Renal cortex interstitium (tissue), 15 donors: ENCODE measurements at places on chromosomes 2 and 18.
A peak's percentile ranks its signal among the peaks of the same experiment; 100 is the strongest.

DNA sequence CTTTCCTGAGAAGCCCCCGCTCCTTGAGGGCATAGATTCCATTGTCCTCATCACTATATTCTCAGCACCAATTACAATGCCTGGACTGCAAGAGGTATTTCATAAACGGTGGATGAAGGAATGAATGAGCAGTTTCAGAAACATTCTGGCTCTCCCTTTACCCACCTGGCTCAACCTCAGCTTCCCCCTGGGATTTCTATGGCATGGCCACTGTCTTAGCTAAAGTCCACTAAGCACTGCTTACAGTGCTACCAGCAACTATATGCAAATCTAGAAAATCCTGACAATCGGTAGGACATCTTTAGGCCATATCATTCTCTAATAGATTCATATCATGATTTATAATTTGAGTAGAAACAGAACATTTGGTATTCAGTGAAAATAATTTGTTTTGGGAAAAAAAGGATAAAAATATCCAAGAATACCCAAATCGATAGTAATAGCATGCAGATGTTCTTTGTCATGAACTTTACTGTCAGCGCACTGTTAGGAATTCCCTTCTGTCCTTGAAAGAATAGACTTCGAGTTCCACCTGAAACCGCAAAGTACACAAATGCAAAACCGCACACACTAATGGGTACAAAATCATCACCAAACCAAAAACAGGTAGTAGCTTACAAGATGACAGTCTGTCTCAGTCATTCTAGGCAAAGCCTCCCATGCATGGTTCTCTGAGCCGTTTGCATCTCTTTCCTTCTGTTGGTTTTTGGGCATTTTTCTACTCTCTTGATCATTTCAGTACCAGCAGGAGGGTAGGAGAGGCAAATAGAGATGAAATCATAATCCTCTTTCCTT lies 303.6 kb upstream of the ID2 start:
- no peak for DNase-seq

GRCh38 chr2:218405086-218405745 lies 5.5 kb downstream of the CTDSP1 start:
- no peak for DNase-seq

GRCh38 chr18:79587779-79588635 lies 91.6 kb upstream of the CTDP1 start:
- DNase-seq, result no peak

GRCh38 chr18:45589356-45590035 lies 25.8 kb upstream of the SLC14A2 start:
- peak; percentile 59 for DNase-seq

DNA sequence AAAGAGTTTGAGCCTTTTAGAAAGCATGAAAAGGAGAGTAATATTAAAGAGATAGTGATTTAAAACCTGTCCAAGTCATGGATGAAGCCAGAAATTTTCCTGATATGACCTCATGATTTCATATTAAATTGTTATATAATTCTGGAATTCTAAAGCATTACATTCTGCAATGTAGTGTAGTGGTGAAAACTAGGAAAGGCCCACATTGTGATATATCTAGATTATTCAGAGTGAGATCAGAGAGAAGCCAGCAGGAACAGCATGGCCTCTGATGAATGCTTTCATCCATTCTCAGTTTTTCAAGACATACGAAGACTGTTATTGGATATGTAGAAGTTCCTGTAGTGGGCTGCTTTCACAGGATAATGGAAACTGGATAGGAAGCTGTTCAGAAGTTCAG lies 98.8 kb downstream of the LCLAT1 start:
- DNase-seq, result no peak

GRCh38 chr2:236753606-236754270 lies 184.1 kb downstream of the ACKR3 start:
- no peak for DNase-seq

- no peak for DNase-seq
Measured at GRCh38 chr2:60544954-60545560, 8.4 kb downstream of the BCL11A start.

- no peak for DNase-seq
Measured at GRCh38 chr2:3453190-3453999, 65.9 kb downstream of the ADI1 start.

DNA sequence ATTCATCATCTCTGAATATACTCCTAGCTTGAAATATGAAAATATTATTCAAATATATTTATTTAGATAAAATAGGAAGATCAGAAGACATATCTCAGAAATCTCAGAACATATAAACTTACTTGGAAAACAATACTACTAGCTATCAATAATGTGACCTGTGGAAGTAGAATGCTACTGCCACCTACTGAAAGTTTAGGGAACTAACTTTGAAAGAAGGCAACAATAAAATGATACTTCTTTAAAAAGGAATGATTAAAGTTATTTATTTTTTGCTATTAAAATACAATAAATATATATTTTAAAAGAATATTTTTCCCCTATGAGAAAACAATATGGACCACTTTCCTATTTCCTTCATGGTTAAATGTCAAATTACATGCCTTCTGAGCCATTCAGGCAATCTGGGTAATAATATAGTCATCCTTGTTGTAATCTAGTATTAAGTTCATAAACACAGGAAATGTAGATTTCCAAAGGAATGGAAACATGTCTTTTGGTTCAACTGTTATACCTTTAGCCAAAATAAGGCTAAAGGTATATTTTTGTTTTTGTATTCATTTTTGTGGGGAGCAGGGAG lies 26.0 kb downstream of the ACADL start:
- no peak for DNase-seq

GRCh38 chr2:226334981-226335720 lies 464.5 kb downstream of the IRS1 start:
- no peak for DNase-seq

DNA sequence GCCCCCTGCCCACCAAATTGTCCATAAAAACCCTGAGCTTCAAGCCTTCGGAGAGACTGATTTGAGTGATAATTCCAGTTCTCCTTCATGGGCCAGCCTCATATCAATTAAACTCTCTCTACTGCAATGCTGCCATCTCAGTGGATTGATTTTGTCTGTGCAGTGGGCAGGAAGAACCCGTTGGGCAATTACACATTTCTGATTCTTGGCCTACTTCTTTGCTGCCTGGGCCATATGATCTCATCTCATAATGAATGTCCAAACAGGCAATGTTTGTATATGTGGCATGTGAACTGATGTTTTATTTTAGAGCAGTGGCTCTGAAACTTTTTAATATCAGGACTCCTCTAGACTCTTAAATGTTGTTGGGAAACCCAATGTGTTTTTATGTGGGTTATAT lies 101.2 kb upstream of the SLC38A11 start:
- no peak for DNase-seq

GRCh38 chr18:79736846-79737245 lies 57.2 kb downstream of the CTDP1 start:
- DNase-seq, result no peak

DNA sequence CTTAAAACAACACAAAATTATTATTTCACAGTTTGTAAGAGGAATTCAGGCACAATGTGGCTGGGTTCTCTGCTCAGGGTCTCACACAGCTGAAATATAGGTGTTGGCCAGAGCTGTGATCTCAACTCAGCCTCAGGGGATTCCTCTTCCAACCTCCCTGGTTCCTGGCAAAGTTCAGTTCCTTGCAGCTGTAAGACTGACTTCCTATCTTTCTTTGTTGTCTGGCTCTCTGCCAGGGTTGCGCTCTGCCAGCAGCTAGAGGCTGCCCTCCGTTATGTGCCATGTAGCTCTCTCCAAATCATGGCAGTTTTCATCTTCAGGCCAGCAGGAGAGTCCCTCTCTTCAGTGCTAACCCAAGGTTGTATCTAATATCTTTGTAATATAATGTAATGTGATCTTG lies 272.5 kb upstream of the KCNJ3 start:
- DNase-seq, result no peak

- no peak for DNase-seq
Measured at GRCh38 chr2:230775737-230776136, 63.1 kb downstream of the CAB39 start.

DNA sequence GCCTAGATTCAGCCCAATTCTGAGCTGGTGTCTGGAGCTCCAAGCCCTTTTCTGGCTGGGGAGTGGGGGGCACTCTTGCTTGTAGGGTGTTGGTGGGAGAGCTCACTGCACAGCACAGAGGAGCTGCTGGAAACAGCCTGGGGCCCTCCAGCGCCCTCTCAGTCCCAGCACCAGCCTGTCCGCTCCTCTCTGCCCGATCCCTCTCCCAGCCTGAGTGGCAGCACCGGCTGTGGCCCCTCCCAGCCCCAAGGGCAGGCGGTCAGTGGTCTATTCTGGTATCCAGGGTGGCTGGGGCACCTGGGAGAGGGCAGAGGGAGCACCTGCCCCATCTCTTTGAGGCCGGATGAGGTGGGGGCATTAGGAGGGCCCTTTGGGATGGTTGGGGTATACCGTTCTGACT lies 13.2 kb upstream of the DES start:
- DNase-seq, result no peak

DNA sequence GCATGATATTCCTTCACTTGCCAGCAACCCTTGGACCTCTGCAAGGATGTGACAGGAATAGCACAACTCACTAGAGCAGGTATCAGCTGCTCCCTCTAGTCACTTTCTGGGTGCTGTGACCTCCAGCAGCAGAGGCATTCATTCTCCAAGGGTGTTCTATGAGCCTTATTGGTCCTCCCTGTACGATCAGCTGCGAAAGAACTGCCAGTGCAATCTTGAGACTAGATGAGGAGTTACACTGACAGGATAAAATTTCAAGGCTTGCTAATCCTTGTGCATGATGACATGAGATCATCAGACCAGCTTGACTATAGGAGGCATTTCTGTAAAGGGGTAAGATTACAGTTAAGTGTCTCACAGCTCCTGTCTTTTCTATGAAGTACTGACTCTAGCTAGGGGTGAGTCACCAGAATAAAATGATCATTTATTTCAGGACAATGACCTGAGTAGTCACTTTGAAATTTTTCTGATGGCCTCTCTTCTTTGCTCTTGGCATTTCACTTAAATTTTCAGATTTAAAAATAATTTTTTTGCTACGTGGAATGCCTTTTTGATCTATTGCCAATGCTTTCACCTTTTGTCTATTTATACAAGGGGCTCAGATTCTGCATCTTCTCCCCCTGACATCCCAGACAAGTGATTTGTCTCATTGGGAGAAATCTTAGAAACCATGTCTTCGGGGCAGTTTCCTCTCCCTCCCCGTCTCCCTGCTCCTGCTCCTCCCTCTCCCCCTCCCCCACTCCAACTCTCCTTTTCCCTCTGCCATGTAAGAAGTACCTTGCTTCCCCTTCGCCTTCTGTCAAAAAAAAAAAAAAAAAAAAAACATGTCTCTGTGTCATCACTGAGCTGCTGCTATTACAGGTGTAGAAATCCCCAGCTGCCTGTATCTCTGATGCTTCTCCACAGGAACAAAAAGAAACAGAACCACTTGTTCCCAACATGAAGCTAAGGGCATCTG lies 49.2 kb upstream of the FRZB start:
- DNase-seq, result no peak

- no peak for DNase-seq
Measured at GRCh38 chr2:183532514-183532913, 408.3 kb downstream of the NUP35 start.

DNA sequence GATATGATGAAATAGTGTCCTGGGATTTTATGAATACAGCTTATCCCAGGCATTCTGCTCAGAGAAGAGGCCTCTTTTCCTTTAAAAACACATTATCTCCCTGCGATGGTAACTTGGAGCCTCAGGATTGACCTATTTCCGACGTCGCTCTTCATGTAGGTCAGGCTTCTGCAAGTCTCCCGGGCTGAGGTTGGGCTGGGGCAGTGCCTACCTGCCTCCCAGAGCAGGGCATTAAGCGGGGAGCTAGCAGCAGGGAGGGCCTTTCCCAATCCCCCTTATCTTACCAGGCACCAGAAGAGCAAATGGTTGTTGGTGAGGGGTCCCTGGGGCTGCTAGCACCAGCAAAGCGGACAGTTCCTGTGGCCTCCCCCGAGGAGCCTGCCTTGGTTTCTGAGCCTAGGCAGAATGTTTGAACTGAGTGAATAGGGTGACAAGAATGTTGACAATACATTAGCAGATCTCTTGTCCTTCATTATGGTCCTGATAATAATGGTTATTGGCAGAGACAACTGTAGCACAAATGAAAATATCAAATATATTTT lies 60.2 kb downstream of the TRPM8 start:
- DNase-seq, result no peak

DNA sequence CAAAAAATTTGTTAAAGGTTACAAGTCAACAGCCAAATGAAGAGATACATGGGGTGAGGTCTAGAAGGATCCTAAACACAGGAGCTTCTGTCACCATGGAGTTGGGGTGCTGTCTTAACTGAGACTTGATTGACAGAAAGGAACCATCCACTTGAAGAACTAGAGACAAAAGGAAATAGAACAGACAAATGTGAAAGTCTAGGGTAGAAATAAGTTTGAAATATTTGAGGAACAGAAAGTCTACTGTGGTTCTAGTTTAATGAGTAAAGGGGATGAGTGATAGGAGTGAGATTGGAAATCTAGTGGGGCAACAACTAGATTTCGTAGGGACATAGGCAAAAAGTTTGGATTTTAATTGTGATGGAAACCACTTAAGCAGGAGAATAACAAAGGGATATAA lies 18.7 kb downstream of the RBBP8 start:
- no peak for DNase-seq

DNA sequence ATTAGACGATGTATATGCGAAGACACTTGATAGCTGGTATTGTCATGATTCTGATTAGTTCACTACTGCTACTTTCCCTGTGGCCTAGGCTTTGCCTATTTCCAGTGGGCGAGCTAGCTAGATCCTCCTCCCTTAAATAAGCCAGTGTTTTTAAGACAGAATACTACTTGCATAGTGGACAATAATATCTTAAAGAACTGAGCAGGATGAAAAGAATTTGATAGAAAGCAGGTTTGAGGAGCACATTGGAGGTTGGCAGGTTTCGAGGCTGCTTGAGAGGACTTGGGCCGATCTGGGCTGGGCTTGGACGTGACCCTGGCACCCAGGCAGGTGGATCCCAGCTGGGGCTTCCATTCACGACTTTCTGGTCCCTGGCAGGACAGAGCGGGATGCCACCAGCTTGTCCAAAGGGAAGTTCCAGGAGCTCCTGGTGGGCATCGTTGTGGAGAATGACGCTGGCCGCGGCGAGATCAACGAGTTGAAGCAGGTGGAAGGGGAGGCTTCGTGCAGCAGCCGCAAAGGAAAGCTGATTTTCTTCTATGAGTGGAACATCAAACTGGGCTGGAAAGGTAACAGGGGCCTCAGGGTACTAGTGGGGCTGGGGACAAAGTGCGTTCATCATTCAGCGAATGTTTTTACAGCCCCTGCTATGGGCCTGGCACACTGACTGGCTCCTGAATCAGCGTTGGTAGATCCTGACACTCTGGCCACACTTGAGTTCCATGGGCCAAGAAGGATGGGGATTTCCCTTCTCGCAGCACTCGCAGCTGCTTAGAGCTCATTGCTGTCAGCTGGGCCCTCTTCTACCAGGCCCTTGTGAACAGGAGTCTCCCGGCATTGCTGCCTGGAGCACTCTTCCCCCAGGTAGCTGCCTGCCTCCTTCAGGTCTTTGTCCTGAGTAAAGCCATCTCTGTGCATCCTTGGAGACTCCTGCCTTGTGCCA lies 16.9 kb downstream of the C2orf74 start:
- DNase-seq, result no peak
